ENCODE measurements at places on chromosomes 6 and 20. TPM values are rescaled to one million over a fixed set of nuclear protein-coding genes. Genes with fewer than 3 reads are reported as not detected.
A peak's percentile ranks its signal among the peaks of the same experiment; 100 is the strongest.

The CALHM5 gene
- not detected for total RNA-seq

The MCCD1 gene
- total RNA-seq = not detected

The PGC gene
- not detected for total RNA-seq

The CD83 gene
- 3.6 TPM for total RNA-seq

The KCNK16 gene
- total RNA-seq = not detected

The RIMS4 gene
- total RNA-seq = 0.13 TPM

The SRXN1 gene
- total RNA-seq = 167 TPM

The SYCP2L gene
- total RNA-seq = 12.6 TPM

GRCh38 chr6:11615214-11615602 is 77.7 kb downstream of the TMEM170B start:
- no peaks in the 10 kb centered on the region for H3K36me3 ChIP-seq
- no peak overlapping the region for H3K27ac ChIP-seq
- no peak overlapping the region for H3K4me3 ChIP-seq
- H3K27me3 ChIP-seq = no peaks in the 10 kb centered on the region
- DNase-seq = peak; percentile 36
- H3K4me1 ChIP-seq = peaks cover 19% of the 10 kb centered on the region

DNA sequence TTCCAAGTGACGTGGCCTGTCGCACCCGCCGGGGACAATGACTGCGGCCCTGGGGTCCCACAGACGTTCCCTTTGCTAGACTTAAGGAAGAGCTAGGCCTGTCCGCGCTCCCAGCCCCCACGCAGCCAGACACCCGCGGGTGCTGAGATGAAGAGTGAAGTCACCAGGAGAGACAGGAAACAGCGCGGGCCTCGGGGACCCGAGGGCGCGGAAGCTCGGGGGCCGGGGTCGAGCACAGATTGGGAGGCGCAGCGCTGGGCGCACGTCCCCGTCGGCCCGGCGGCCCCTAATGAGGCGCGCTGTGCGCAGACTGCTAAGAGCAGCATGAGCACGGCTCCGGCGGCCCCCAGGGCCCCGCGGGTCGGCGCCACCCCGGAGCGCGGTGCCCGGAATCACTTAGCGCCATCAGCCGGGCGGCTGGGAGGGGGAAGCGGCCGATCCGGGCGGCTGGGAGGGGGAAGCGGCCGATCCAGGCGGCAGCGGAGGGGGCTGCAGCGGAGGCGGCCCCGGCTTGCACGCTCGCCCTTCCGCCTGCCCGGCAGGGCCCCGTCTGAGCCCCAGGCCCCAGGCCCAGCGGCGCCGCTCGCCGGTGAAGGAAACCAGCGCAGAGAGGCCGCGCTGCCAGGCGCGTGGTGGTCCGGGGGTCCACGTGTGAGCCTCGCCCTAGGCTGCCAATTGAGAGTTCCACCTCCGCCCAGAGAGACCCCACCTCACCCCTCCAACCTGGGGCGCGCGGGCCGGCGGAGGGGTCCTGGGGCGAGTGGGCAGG is 8.3 kb upstream of the AVP start:
- H3K4me3 ChIP-seq = no peak overlapping the region
- H3K27ac ChIP-seq = no peak overlapping the region
- H3K4me1 ChIP-seq = no peaks in the 10 kb centered on the region
- no peaks in the 10 kb centered on the region for H3K36me3 ChIP-seq
- no peak for DNase-seq

DNA sequence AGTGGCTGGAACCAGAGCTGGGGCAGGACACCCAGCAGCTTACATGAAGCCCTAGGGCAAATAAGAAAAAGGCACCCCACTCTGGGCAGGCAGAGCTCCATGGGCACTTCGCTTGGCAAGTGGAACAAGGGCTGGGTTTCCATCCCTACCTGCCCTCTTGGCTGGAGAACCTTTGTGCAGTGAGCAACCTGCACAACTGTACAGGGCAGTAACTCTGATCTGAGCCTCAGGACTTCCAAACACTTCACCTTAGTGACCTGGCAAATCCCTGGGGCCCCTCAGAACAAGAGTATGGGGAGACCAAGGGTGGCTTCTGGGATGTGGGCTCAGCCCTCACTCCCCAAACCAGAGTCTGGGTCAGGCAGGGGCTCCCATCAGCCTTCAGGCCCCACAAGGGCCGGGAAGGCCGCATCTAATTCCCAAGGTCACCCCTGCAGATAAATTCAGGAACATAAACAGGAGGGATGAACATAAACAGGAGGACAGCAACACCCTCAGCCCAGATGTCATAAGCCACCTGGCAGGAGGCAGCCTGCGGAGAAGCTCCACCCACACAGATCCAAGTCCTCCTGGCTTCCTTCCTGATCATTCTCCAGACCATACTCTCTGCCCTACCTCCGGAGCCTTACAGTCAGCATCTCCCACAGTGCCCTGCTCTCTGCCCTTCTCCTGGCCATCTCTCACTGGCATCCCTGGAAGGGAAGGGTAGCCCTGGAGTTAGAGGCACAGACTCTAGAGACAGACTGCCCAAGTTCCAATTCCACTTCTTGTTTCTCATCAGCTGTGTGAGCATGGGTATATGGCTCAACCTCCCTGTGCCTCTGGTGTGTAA is 37.5 kb downstream of the HNF4A start:
- no peaks in the 10 kb centered on the region for H3K4me1 ChIP-seq
- H3K4me3 ChIP-seq = no peak overlapping the region
- DNase-seq = no peak
- H3K36me3 ChIP-seq = no peaks in the 10 kb centered on the region
- no peak overlapping the region for H3K27ac ChIP-seq

GRCh38 chr20:57076152-57076652 is 190.2 kb downstream of the BMP7 start:
- peak; percentile 33 for DNase-seq
- peak overlapping the region; percentile 10 for H3K4me3 ChIP-seq
- H3K27me3 ChIP-seq = no peaks in the 10 kb centered on the region
- H3K4me1 ChIP-seq = peaks cover 27% of the 10 kb centered on the region
- H3K27ac ChIP-seq = peak overlapping the region; percentile 70
- H3K36me3 ChIP-seq = no peaks in the 10 kb centered on the region

- H3K27me3 ChIP-seq = peaks cover 18% of the 10 kb centered on the region
- H3K27ac ChIP-seq = no peak overlapping the region
- no peaks in the 10 kb centered on the region for H3K4me1 ChIP-seq
- H3K4me3 ChIP-seq = no peak overlapping the region
These were observed 6.4 kb downstream of the OLIG3 start for GRCh38 chr6:137487869-137488149.

- H3K27ac ChIP-seq = no peak overlapping the region
- no peaks in the 10 kb centered on the region for H3K27me3 ChIP-seq
- DNase-seq = no peak
- no peaks in the 10 kb centered on the region for H3K4me1 ChIP-seq
These were observed 28.2 kb downstream of the TBC1D32 start for GRCh38 chr6:121305957-121306607.

DNA sequence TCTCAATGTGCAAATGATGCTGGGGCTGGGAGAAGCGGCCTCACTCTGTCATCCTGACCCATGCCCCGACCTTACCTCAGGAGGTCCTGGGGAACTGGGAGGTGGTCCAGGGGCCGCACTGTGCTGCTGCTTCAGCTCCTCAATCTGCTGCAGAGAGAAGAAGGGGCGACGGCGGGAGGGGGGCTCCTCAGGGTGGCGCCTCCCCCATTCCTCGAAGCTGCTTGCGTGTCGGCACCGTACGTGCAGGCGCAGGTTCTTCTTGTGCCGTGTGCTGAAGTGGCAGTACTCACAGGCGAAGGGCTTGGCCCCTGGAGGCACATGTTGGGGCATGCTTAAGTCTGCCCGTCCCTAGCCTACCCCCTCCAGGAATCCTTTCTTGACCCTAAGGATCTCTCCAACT is 12.9 kb downstream of the ZNF335 start:
- no peak overlapping the region for H3K4me3 ChIP-seq
- H3K27ac ChIP-seq = no peak overlapping the region
- H3K4me1 ChIP-seq = no peaks in the 10 kb centered on the region

DNA sequence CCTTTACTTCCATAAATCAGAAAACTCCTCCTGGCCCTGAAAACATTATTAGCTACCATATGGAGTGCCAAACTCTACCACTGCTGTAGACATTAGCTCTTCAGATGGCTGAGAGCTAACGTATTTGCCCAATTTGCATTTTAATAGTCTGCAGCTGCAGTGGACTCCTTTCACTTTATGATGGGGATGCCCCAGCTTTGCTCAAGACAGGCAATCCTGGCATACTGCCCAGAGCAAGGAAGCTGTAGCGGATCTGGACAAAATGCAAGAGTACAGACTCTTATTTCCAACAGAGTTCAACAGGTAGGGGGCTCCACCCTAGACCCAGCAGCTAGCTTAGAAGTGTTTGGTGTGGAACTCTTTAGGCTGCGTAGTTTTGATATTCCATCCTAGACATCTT is 246.7 kb downstream of the FOXC1 start:
- no peak overlapping the region for H3K27ac ChIP-seq
- H3K4me3 ChIP-seq = no peak overlapping the region
- no peaks in the 10 kb centered on the region for H3K36me3 ChIP-seq
- H3K4me1 ChIP-seq = no peaks in the 10 kb centered on the region

GRCh38 chr20:20410678-20411077 is 42.8 kb downstream of the INSM1 start:
- no peak overlapping the region for H3K27ac ChIP-seq
- no peaks in the 10 kb centered on the region for H3K27me3 ChIP-seq
- H3K4me3 ChIP-seq = no peak overlapping the region
- no peaks in the 10 kb centered on the region for H3K36me3 ChIP-seq

DNA sequence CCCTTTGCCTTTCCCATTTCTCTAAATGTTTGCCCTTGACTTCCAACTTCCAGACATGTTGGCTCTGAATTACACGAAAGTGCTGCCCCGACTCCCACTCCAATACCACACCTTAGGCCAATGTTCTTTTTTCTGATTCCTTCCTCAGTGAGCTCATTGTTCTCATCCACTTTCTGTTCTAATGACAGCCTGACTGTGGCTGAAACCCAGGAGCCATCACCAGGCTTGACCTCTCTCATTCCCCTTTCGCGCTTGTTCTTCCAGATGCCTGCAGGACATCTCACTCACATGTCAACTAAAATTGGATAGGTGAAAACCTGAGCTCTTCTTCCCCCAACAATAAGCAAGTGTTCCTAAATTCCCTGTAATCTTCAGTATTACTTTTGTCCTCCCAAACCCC is 40.4 kb downstream of the PTPRK start:
- H3K4me1 ChIP-seq = no peaks in the 10 kb centered on the region
- H3K36me3 ChIP-seq = no peaks in the 10 kb centered on the region
- H3K4me3 ChIP-seq = no peak overlapping the region
- DNase-seq = no peak

DNA sequence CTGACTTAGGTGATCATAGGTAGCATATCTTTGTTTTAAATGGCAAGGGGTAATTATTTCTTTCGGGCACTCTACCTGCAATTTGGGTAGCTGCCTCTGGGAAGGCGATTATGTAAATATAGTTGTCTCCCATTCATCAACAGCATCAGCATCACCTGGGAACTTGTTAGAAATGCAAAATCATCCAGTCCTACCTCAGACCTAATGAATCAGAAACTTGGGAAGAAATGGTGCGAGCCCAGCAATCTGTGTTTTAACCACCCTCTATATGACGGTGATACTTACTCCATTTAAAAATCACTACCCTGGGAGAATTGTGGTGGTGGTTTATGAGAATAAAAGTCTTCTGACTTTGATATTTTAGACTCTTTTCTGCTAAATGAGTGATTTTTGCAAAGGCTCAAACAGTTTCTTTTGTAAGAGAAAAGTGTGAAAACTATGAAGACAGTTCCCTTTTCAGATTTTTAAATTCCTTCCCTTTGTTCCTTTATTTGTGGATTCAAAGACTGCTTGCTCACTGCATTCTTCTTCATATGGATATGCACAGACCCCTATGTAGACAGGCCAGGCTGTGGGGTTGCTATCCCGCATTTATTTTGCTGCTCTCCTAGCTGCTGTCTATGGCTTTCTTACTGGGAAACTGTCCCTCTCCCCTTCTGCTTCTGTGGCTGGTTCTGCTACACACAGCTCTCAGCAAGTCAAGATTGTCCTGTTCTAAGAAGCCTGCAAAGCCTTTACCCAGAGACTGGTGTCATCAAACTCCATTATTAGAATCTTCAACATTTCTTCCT is 365.3 kb downstream of the RNF144B start:
- H3K4me1 ChIP-seq = no peaks in the 10 kb centered on the region
- H3K36me3 ChIP-seq = no peaks in the 10 kb centered on the region
- no peak overlapping the region for H3K4me3 ChIP-seq
- no peak for DNase-seq
- H3K27ac ChIP-seq = no peak overlapping the region

DNA sequence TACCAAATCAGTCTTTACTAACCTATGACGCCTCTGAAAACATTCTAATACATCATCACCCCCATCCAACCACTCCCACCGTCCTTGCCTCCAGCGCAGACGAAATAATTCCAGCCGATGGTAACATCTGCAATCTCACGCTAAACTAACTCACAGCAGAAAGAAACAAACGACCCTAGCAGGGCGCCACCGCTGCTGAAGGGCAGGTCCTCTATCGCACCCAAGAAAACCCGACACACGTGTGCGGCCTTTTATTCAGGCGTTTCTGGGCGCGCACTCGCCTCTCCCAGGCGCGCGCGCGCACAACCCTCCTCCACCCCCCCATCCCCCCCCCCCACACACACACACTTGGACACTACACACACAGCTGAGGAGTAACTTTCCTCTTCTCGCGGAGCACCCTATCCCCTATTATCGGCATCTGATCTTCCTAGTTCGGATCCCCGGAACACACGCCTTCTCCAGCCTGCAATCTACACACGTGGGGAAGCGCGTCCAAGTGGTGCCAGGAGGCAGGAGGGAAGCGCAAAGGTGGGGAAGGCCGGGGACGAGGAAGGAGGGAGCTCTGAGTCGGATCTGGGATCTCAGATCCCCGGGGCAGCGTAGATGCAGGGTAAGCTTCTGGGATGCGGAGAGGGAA is 1.4 kb downstream of the GFOD1 start:
- H3K4me1 ChIP-seq = peaks cover 12% of the 10 kb centered on the region
- H3K36me3 ChIP-seq = no peaks in the 10 kb centered on the region
- no peak overlapping the region for H3K27ac ChIP-seq
- peak overlapping the region; percentile 68 for H3K4me3 ChIP-seq
- H3K27me3 ChIP-seq = no peaks in the 10 kb centered on the region

DNA sequence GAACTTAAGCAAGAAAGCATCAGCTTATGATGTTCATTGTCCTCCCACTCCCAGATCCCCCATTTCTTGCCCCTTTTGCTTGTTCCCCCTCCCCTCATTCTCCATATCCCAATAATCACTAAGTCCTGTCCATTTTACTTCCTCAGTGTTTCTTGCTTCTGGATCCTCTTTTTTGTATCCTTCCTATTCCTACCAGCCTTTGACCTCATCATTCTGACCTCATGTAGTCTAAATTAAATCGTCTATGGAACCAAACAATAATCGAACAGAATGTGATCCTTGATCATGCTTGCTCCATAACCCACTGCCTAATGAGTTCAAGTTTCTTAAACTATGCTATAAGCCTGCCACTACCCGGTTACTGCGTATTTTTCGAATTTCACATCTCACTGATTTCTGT is 5.4 kb upstream of the RSPH3 start:
- H3K36me3 ChIP-seq = no peaks in the 10 kb centered on the region
- no peak overlapping the region for H3K4me3 ChIP-seq
- H3K4me1 ChIP-seq = peaks cover 33% of the 10 kb centered on the region
- no peaks in the 10 kb centered on the region for H3K27me3 ChIP-seq
- DNase-seq = no peak

GRCh38 chr6:155943635-155944034 is 488.0 kb upstream of the NOX3 start:
- no peaks in the 10 kb centered on the region for H3K4me1 ChIP-seq
- no peak for DNase-seq
- no peak overlapping the region for H3K27ac ChIP-seq
- H3K36me3 ChIP-seq = no peaks in the 10 kb centered on the region
- H3K4me3 ChIP-seq = no peak overlapping the region
